ENCODE measurements at places on chromosomes 16 and 17.

GRCh38 chr17:28812748-28813377 lies 29.7 kb downstream of the FAM222B start:
- DNase-seq, result peak; percentile 37

GRCh38 chr17:53571342-53571741 lies 251.4 kb upstream of the KIF2B start:
- no peak for DNase-seq

- no peak for DNase-seq
Observed at GRCh38 chr16:27712251-27712711, 162.3 kb downstream of the KATNIP start.

DNA sequence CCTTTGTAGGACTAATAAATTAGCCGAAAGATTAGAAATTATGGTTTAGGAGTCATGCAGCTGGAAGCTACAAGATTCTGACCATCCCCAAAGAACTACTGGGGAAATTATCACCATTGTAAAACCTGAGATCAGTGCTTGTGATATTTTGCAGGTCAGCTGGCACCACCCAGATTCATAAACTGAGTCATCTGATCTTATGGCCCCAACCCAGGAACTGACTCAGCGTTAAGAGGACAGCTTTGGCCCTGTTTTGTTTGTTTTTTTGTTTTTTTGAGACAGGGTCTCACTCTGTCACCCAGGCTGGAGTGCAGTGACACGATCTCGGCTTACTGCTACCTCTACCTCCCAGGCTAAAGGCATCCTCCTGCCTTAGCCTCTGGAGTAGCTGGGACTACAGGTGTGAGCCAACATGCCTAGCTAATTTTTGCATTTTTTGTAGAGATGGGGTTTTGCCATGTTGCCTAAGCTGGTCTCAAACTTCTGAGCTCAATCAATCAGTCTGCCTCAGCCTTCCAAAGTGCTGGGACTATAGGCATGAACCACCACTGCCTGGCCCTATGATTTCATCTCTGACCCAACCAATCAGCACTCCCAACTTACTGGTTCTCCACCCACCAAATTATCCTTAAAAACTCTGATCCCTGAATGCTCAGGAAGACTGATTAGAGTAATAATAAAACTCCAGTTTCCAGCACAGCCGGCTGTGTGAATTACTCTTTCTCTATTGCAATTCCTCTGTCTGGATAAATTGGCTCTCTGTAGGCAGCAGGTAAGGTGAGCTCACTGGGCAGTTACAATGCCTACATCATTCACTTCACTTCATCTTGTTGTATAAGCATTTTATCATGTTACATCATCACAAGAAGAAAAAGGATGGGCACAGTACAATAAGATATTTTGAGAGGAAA lies 79.4 kb upstream of the KSR1 start:
- DNase-seq, result peak; percentile 35

GRCh38 chr16:4273858-4274311 lies 1.1 kb upstream of the TFAP4 start:
- peak; percentile 19 for DNase-seq

- peak; percentile 30 for DNase-seq
Observed at GRCh38 chr17:57530508-57530907, 214.6 kb downstream of the CCDC182 start.

DNA sequence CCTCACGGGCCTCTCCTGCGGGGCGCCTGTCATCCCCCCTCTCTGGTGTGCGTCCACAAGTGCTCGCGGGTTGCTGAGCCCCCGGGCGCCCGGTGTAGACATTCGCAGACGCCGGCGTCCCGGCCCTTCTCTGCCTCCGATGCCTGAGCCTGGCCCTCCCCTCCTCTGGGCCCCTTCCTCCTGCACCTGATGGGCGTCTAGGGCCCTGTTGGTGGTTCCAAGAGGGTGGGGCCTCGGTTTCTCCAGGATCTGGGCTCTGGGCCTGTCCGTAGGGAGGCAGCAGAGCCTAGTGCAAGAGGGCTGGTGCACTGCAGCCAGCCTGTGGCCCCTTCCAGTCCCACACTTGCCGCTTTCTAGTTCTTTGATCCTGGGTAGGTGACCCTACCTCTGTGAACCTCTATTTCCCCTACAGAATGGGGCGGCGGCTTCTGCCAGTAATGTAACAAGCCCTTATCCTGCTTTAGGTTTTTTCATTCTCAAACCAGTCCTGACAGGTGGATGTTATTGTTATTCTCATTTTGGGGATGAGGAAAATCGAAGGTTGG lies 623 bp downstream of the E4F1 start:
- peak; percentile 30 for DNase-seq

GRCh38 chr16:72910875-72911274 lies 137.1 kb downstream of the ZFHX3 start:
- no peak for DNase-seq

DNA sequence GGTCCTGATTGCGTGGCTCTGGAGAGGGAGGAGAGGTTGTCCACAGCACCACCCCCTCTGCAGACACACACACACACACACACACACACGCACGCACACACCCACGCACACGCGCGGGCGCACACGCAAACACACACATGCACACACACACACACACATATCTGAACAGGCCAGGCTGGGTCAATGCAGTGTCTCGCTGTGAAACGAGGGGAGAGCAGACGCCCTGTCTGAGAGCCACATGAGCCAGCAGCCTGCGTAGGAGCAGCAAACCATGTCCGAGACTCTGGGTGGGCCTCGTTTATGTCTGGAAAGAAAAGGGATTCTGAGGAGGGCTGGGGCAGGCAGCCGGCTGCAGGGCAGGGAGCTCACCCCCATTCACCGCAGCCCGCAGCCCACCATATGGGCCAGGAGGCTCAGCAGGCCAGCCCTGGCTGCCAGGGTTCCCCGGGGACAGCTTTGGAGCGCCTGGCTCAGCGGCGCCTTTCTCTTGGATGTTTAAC lies 93.3 kb upstream of the TNRC6C start:
- no peak for DNase-seq

GRCh38 chr16:24988593-24989338 lies 26.4 kb downstream of the ARHGAP17 start:
- peak; percentile 58 for DNase-seq

- peak; percentile 97 for DNase-seq
Observed at GRCh38 chr16:22374311-22375116, at the start of gene CDR2. CDR2 (minus strand) TSS chr16:22374619; CDS start chr16:22374309, 310 bp downstream.

DNA sequence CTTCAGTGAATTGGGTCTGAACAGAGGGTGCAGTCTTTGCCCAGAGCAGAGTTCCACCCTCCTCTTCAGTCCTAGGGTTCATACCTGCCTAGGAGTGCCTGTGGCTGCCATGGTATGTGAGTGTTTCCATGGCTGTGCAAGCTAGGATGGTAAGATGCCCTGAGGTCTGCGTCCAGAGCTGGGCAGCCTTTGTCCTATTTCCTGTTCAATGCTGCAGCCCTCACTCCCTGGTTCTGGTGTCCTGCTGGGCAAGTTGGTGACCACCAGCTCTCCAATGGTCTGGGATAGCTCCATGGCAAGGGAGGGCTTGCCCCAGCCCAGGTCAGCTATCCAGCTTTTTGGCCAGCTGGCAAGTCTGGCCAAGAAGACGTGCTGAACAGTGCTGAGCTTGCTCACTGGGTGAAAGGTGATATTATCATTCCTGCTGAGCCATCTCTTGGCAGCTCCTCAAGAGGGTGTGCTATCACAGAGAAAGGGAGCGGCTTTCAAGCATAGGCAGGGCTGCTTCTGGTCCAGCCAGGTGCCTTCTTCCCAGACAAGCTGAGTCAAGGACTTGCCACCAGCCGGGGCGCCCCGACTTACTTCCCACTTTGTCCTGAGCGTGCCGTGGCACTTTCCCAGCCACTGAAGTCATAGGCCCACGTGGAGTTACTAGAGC lies 13.0 kb upstream of the NFATC3 start:
- DNase-seq, result peak; percentile 81

DNA sequence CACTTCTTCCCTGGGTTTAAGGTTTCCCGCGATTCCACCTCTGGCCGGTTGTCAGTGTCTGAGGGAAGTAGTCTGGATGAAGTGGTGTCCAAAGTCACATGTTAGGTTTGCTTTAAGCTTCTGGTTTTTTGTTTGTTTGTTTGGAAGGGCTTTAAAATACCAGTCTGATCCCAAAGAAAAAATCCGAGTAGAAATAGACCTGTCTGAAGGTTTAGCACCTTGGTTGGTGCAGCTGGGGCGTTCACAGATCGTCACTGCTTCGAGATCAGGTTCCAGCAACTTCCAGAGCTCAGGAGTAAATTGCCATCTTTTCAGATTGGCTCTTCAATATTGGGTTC lies 567 bp downstream of the TMEM97 start:
- DNase-seq, result no peak

- DNase-seq, result peak; percentile 5
Observed at GRCh38 chr16:54817432-54817831, 113.2 kb upstream of the IRX5 start.

- no peak for DNase-seq
Observed at GRCh38 chr16:17474572-17474971, 3.8 kb upstream of the XYLT1 start.

- DNase-seq, result no peak
Observed at GRCh38 chr16:28187595-28188004, 24.2 kb downstream of the XPO6 start.

- no peak for DNase-seq
Observed at GRCh38 chr17:57288773-57289121, 32.4 kb downstream of the MSI2 start.

GRCh38 chr16:86556576-86556975 lies 1.5 kb upstream of the MTHFSD start:
- DNase-seq, result no peak

DNA sequence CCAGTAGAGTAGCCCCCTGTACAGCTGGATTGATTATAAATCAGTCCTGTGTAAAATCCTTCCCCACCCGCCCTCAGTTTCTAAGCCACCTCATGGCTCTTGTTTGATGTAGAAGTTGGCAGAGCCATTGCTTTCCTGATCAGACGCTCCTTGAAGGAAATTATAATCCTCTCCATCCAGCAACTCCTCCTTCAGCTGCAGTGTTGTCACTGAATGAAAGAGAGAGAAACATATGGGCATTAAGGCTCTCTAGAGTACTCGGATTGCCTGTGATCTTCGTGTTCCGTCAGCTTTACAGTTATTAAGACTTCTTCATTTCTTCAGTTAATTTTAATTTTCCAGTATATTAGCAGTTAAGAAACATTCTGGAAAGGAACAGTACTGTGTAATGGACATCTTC lies 14.3 kb downstream of the NME2 start:
- no peak for DNase-seq

DNA sequence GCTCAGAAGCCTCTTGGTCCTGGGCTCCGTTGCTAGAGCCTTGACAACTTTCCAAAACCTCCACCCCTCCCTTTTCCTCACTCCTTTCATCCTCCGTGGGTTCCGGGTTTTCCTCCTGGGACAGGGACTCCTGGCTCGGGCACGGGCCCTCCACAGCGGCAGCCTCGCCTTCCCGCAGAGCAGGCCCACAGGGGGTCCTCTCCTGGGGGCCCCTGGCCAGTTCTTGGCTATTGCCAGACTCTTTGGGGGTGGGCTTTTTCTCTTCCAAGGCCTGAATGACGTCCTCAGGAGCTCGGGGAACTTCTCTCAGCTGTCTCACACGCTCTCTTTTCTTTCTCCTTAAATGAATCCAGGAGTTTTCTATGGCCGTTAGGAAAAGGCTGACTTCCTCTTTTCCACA lies 19.3 kb upstream of the MNT start:
- DNase-seq, result no peak

GRCh38 chr16:72635104-72635503 lies 412.8 kb downstream of the ZFHX3 start:
- DNase-seq, result no peak

All from HFFc6 (cell line).